NCI-H524 (cell line): ENCODE measurements at places on chromosomes 1 and 21.

- DNase-seq: no peak
These were observed 2.0 kb upstream of the KRTAP19-1 start for GRCh38 chr21:30482130-30482529.

DNA sequence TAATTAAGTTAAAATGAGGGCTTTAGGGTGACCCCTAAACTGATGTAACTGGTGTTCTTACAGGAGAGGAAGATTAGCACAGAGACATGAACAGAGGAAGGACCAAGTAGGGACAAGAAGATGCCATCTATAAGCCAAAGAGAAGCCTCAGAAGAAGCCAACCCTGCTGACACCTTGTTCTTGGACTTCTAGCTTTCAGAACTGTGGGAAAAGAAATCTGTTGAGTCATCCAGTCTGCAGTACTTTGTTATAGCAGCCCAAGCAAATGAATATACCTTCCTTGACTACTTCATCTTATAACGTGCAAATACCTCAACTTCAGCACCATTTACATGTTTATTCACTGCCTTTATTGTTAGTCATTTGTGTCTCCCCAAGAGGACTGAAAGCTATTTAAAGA, 3.4 kb downstream of the ZBTB21 start:
- no peak for DNase-seq

- no peak for DNase-seq
These were observed 32.7 kb upstream of the VANGL1 start for GRCh38 chr1:115609021-115609420.

DNA sequence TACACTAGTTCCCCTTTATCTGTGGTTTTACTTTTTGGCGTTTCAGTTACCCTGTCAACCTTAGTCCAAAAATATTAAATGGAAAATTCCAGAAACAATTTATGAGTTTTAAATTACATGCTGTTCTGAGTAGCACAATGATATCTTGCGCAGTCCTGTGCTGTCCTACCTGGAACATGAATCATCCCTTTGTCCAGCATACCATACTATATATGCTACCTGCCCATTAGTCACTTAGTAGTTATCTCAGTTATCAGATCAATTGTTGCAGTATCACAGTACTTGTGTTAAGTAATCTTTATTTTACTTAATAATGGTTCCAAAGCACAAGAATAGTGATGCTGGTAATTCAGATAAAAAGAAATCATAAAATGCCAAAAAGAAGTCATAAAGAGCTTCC, 52.7 kb downstream of the AGBL4 start:
- DNase-seq: no peak

DNA sequence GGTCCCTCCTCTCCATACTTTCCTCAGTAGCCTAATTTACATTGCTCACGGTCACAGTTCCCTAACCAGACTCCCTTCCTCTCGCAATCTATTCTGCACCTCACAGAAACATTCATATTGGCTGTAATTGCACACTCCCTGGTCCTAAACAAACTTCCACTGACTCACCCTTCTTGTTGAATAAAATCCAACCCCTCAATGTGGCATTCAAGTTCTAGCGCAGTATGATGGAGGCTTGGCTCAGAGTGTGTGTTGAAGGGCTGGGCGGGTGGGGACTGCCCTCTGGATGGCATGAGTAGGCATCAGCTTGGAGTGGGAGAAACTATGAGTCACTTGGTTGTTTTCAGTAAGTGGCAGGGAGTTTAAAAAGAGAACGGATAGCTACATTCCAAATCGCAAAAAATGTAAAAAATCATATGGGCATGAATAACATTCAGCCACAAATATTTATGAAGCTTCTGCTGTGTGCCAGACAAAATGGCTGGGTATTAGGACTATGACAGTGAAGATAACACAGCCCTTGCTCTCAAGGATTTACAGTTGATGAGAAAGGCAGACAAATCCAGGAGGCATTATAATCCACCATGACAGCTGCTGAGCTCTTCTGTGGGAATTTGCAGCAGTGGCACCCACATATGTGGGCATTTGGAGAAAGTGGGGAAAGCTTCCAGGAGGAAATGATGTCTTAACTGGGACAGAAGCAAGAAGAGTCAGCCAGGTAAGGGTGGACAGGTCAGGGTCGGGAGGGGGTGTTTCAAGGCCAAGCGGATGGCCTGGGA, 42.2 kb upstream of the LYST start:
- DNase-seq: no peak

- no peak for DNase-seq
These were observed 54.9 kb upstream of the C1orf198 start for GRCh38 chr1:230923176-230923575.

DNA sequence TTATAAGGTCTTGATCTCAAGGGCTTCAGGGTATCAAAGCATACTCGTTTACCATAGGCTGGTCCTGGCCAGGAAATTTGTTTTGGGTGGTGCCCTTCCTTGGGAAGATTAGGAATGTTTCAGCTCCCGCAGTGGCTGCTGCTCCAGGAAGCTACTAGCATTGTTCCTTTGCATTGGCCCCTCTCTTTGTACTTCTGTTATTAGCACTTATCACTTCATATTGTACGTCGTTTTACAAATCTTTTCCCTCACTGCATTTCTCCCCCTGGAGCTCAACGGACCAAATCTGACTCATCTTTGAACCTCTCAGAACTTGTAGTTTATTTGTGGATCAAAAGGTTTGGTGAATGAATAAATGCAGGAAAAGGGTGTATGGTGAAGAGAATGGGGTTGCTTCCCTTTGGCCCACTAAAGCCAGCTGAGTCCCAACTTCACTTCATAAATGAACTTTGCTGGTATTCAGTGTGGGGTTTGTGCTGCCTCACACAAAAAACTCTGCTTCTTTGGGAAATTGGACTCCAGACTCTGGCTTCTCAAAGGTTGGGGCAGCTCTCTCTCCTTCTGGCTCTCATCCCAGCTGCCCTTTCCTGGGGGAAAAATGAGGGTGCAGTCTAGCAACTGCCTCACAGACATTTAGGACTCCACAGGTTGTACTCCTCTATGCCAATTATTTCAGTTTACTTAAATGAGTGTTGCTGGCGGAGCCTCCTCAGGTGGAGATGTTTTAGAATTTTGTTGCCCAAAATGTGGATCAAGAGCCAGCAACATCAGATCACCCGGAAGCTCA, 5.9 kb downstream of the GNAT2 start:
- DNase-seq: no peak

DNA sequence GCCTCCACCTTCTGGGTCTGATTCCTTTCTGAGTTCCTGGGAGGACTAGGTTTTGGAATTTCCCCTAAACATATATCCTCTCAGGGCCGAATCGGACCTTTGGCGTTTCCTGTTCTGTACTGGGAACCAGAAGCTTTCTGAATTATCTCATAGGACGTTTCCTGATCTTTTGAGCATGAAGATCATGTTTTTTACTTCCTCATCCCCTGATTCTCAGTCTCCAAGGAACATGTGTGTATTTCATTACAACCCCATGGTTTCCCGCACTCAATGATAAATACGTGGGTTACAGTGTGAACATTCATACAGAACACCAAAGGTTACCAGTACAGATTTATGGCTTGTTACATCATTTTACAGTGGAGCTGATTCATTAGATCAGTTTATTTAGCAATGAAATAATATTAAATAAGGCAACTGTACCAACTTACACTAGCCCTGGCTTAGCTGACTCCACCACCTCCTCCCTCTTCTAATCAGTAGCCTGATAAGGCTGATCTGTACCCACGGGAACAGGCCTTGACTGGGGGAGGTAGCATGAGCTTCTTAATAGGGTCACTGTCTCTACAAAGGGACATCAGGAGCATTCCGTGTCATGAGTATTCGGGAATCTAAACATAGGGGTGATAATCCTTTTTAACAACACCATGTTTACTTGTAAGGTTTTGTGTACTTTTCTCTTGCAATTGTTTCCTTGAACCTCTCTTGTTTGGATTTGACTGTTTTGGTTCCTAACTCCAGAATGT, 57.8 kb upstream of the ERRFI1 start:
- no peak for DNase-seq

DNA sequence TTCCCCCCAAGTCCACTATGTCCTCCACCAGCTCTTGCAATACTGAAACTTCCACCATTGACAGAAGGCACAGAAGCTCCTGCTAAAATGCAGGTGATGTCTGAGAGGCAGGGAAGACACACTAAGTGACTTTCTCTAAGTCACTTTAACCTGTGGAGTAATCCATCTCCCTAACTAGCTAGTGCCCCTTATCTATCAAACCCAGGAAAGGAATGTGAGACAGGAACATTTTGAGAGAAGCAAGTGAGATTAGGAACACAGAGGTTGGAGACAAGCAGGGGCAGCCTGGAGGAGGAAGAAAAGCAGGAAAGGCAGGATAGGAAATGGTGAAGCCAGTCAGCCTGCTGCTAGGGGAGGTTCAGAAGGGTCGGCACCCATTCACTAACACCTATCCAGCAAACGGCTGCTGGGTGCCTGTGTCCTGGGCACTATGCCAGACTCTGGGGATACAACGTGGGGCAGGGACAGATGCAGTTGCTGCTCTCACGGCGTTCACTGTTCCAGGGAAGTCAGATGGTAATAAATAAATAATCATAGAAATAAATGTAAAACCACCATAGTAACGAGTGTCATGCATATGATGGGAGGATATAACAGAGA, 7.0 kb downstream of the GPA33 start:
- peak; percentile 67 for DNase-seq

DNA sequence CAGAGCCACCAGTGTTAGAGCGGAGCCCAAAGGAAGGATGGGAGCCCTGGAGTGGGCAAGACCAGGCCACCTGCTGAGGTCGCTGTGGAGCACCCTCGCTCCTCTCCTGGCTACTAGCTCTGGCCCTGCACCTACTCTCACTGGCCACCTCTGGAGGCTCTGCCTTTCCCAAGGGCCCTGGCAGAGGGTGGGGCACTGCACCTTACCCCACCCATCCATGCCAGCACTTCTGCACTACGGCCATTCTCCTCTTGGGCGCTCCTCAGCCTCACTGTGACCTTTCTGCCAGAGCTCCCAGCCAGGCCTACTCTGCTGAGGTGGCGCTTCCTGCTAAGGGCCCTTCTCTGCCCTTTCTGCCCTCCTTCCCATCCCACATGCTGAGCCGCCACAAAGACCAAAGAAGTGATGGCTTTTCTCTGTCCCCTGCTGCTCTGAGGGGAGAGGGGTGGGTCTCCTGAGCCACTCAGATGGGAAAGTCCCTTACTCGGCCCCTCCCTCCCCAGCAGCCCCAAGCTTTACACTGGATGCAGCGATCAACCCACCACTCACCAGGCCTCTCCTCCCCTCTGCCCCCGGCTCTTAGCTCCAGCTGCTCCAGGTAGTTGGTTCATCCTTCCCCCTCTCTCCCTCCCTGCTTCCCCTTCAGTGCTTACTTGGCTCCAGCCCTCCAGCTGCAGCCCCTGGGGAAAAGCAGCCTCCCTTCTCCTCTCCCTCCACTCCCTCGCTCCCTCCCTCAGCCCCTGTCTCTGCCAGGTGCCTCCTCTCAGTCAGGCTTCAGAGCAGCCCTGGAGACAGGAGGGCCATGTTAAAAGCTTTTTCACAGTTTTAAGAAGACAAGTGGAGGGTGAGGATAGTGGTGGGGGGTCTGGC, 14.8 kb upstream of the TMEM222 start:
- DNase-seq: peak; percentile 91

DNA sequence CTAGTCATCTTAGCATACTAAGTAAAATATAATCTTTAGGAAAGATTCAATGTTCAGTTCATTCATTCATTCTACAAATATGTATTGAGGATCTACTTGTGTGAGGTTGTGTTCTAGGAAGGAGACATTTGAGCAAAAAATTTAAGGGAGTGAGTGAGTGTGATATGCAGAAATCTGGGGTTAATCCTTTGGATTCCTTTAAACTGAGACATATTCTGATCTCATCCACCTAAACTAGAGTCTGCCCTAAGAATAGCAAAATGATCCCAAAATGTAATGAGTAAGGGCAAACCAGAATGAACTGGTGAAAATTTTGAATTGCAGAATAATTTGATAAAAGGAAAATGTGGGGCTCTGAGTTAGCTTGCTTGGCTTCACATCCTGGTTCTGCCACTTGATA, 8.6 kb downstream of the UBE2U start:
- DNase-seq: no peak

GRCh38 chr1:237316352-237316751, 274.4 kb downstream of the RYR2 start:
- peak; percentile 63 for DNase-seq

- no peak for DNase-seq
These were observed 14.6 kb downstream of the GTF2B start for GRCh38 chr1:88876573-88877365.

DNA sequence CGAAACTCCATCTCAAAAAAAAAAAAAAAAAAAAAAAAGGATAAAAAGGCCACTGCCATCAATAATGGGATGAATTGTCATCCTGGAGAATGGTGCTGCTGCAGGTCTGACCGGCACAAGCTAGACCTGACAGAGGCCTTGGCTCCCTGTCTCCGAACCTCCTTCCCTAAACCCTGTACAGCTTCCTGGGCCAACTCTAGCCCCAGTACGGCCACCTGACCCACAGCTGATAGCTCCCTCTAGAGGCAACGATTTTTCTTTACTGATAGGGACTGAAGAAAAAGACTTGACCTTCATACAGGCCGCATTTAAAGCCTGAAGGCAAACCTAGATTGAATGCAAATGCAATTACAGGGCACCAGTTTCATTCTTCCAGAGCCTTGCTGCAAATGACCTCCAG, 30.7 kb downstream of the NOL9 start:
- DNase-seq: peak; percentile 17

DNA sequence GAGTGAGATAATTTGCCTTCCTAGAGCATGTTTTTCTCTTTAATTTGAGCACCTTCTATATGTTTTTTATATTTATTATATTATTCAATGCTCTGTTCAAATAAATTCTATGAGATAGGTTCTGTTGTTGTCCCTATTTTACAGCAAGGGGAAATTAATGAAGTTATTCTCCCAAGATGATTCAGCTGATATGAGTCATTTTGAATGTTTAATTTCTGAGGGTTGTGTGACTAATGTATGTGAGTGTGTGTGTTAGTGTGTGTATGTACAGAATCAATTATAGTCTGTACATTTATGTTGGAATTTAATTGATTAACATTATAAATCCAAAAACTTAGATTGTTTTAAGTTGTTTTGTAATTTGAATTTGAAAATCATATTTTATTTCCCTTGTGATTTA, 1536.7 kb upstream of the B3GALT2 start:
- no peak for DNase-seq

DNA sequence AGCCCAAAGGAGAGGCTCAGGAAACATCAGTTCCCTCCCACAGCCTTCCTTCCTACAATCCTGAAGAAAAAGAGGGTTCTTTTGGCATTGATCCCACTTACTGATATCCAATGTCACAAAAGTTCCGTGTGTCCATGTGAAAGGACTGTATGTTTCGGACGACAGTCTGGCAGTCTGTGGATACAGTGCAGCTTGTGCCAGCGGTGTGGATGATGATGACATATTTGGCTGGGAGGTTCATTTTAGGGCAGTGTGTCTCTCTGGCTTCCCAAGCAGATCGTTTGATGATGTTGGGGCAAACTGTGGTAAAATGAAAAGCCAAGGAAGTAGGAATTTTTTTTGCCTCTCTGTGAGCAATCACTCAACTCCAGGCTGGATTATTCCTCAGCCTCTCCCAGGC, 10.4 kb downstream of the PGLYRP3 start:
- DNase-seq: no peak

DNA sequence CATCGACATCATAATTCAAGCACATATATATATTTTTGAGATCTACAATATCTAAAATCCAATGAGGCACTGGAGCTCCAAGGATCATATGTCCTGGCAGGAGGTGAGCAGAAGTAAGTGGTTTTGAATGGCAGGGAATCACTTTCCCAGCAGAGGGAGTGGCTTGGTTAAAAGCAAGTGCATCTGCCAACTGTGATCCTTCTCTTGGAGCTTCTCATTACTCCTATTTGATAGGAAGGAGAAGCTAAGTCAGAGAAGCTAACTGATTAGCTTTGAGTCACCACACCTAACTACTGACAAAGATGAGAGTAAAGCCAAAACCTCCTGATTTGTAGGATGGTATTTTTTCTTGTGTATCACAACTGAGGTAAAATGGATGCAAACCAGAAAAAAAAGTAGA, 55.0 kb downstream of the ALG14 start:
- DNase-seq: peak; percentile 31
